NAMALWA (cell line): ENCODE measurements at places on chromosomes 4 and X.
A peak's percentile ranks its signal among the peaks of the same experiment; 100 is the strongest.

GRCh38 chr4:139241784-139242151 lies 38.3 kb downstream of the MGARP start:
- no peak for DNase-seq

DNA sequence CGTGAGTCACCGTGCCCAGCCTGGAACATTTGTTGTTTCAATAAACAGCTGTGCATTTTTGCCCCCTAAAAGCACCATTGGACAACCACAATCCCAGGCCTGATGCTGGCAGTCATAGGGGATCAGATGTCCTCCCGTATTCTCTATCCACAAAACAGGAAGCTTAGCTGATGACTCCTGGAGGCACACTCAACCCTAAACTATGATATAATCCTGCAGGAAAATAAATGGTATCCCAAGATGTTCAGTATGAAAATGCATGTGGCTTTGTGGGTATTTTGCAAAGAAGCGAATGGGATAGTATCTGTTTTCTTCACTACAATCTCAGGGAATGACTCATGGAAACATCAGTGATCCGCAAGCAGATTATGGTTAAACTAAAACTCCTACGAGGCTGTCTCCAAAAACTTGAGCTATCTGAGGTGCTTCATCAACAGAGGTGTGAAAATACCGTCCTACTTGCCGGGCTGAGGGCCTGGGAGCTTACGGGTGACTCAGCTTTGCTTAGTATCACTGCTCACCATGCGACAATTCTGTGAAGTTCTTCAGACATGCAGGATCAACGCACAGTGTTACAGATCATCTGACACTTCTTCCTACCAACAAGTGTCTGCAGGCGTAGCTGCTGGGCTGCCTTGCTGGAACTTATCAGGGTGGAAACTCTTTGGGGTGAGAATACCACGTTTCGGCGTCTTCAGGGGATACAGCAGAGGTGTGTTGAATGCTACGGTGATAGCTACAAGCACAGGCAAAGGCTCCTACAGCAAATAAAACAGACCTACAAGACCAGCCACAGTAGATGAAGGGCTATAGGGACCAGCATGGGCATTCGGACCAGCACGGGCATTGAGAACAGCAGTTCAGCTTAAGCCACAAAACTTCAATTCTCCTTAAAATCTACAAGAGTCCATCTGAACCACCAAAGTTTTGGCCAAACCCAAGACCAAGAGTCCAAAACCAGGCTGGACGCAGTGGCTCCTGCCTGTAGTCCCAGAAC lies 148.5 kb downstream of the DHRSX start:
- DNase-seq: no peak

- peak; percentile 7 for DNase-seq
Measured at GRCh38 chr4:171785388-171785787, 27.8 kb upstream of the GALNTL6 start.

GRCh38 chr4:38323141-38323641 lies 340.8 kb upstream of the KLF3 start:
- DNase-seq: peak; percentile 52

GRCh38 chrX:38484607-38485498 lies 76.5 kb upstream of the TSPAN7 start:
- DNase-seq: no peak

DNA sequence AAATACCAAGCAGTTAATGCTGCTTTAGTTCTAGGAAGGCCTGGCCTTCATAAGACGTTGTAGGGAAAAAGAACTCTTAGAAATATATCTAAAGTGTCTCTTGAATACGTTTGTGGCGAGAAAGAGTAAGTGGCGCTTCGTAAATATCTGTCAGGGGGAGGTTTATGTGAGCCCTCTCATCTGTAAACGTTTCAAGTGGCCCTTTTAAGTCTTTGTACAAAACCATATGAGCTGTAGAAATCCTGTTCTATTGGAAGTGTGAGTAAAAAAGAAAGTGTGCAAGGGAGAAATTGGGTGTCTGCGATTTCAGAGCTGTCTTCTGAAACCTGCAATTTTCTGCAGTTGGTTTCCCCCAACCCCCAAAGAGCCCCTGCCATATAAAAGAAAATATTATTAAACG lies 8.6 kb upstream of the INTU start:
- DNase-seq: no peak

- DNase-seq: peak; percentile 71
Measured at GRCh38 chr4:139978692-139979091, 175.3 kb downstream of the MAML3 start.

DNA sequence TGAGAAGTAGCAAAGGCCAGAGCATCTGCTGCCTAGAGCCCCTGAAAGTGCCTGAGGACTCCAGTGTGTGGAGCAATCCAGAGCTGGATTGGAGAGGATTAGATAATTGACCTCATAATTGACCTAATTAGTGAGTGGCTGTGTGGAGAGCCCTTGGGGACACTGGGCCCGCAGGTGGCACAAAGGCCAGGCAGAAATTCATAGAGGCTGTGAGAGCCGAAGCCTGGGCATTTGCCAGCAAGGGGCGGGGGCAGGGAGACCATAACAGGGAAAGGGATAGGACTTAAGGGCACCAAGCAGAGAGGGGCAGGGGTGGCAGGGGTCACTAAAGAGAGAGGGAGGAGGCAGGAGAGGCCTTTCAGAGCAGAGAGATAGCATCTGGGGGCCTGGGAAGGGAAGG lies 45.3 kb downstream of the EFNB1 start:
- DNase-seq: no peak

GRCh38 chr4:78426972-78427371 lies 124.6 kb upstream of the ANXA3 start:
- DNase-seq: no peak

DNA sequence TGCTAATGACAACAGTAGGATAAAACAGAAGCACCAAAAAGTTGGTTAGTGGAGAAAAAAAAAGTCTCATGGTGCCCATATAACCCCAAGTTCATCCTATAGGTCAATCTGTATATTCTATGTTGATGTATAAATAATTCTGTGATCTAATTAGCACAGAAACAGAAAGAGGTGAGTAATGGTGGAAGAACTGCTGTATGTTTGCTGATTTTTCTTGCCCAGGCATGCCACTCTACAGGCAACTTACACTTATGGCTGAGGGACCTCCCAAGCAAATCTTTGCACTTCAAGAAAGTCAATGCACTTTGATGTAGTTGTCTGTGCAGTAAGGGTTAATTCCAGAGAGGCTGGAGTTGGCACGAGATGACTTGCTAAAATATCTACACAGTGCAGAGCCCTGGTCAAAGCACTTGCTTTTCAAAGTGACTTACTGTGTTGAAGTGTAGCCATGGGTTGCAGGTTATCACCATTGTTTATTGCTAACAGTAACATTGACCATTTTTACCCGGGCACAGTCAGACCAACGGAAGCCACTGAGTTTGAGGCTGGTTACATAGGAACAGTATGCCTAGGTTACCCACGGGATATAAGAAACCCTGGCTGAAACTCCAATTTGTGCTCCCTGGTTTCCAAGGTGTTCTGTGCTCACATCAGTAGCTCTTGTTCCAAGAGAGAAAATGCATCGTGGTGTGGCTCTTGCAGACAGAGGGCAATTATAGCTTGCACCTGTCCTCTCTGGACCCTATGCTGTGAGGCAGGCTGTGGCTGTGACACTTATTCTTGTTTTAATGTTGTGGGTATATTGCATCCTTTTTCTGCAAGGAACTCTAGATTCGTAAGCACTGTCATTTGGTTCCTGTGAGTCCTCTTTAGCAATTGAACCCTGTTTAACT lies 141.3 kb upstream of the FTHL17 start:
- DNase-seq: no peak

- no peak for DNase-seq
Measured at GRCh38 chr4:19776929-19777328, 474.8 kb upstream of the SLIT2 start.
